ENCODE measurements at places on chromosomes 5 and 9.

GRCh38 chr5:170429014-170429413 is 39.8 kb upstream of the KCNMB1 start:
- peak; percentile 28 for DNase-seq

- no peak for DNase-seq
Observed at GRCh38 chr5:9596824-9597223, 33.3 kb downstream of the TAS2R1 start.

DNA sequence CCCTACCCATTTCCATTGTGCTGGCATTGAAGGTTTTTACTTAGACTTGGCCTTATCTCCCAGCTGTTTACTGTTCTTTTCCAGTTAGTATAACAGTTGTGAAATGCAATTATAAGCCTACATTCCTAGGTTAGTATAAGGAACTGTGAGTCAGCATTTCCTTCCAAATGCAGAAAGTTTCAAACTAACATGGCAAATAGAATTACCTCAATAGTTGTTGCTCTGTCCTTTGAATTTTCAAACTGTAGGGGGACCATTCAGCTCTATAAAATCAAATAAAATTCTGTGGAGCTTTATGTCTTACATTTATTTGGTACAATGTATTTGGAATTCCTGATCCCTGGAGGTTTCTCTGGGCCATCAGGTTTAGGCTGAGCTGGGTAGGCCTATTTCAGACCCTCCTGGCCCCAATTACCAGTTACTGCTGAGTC is 47.2 kb downstream of the ARHGEF28 start:
- DNase-seq = peak; percentile 69

DNA sequence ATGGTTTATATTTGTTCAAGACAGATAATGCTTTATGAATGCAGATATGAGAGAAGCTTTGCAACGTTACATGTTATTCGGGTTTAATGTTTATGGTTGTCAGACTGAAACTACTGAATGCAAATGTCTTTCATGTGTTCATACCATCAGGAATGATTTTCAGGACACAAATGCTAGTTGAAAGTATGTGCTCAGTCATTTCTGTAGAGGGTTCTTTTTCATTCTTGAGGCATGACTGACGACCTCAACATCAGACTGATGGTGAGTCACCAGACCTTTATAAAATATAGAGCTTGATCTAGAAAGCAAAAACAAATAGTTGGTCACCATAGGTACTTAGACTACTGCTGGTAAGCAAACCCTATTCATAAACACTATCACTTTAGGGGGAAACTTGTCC is 287.3 kb upstream of the NUDT12 start:
- no peak for DNase-seq

DNA sequence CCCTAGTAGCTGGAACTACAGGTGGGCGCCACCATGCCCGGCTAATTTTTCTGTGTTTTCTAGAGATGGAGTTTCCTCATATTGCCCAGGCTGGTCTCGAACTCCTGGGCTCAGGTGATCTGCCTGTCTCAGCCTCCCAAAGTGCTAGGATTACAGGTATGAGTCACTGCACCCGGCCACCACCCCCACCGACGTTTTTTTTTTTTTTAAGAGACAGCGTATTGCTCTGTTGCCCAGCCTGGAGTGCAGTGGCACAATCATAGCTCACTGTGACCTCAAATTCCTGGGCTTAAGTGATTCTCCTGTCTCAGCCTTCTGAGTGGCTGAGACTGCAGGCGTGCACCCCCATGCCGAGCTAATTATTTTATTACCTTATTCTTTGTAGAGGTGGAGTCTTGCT is 38.2 kb downstream of the WDR70 start:
- DNase-seq = no peak

GRCh38 chr5:109028608-109029299 is 281.1 kb downstream of the FER start:
- DNase-seq = no peak

- DNase-seq = no peak
Observed at GRCh38 chr9:116219686-116220085, 66.1 kb downstream of the PAPPA start.

- DNase-seq = no peak
Observed at GRCh38 chr5:96093890-96094381, 132.3 kb upstream of the ELL2 start.

GRCh38 chr9:107249665-107250285 is 33.3 kb upstream of the RAD23B start:
- no peak for DNase-seq

Measured in hematopoietic multipotent progenitor cell treated with erythropoietin and hydrocortisone succinate and interleukin-3 and kit ligand, for 4 days (in vitro differentiated cells).